GM23248 (cell line): ENCODE measurements at places on chromosomes 2 and 18. TPM values are rescaled to one million over a fixed set of nuclear protein-coding genes. Genes with fewer than 3 reads are reported as not detected.

C2orf66 gene
- polyA plus RNA-seq = 0.25 TPM in 1 of 2 replicates, not detected in the other

GLB1L gene
- polyA plus RNA-seq = 3.4 and 3.8 TPM in 2 replicates

HOXD9 gene
- polyA plus RNA-seq = 5.7 and 7.2 TPM in 2 replicates

SLC9A4 gene
- polyA plus RNA-seq = not detected in 2 replicates

LRATD1 gene
- 0.86 and 1.3 TPM in 2 replicates for polyA plus RNA-seq

MYO5B gene
- 0.03 and 0.05 TPM in 2 replicates for polyA plus RNA-seq

GRHL1 gene
- polyA plus RNA-seq = 0.45 and 0.61 TPM in 2 replicates

PAX8 gene
- 13.1 and 20.4 TPM in 2 replicates for polyA plus RNA-seq

BOLL gene
- polyA plus RNA-seq = not detected in 2 replicates

HOXD12 gene
- 0.14 and 0.19 TPM in 2 replicates for polyA plus RNA-seq

SH3RF3 gene
- 1.5 and 2.1 TPM in 2 replicates for polyA plus RNA-seq

AKAIN1 gene
- not detected in 2 replicates for polyA plus RNA-seq

SPP2 gene
- polyA plus RNA-seq = not detected in 2 replicates

STON1 gene
- 3.0 TPM in 2 replicates for polyA plus RNA-seq

SULT1C2 gene
- not detected in 2 replicates for polyA plus RNA-seq

LCT gene
- polyA plus RNA-seq = not detected in 2 replicates

TNFAIP6 gene
- polyA plus RNA-seq = 10.2 and 10.7 TPM in 2 replicates

TBR1 gene
- polyA plus RNA-seq = not detected in 2 replicates

ALK gene
- 0.05 TPM in 1 of 2 replicates, not detected in the other for polyA plus RNA-seq

SMAD4 gene
- polyA plus RNA-seq = 37.5 and 39.6 TPM in 2 replicates

STEAP3 gene
- 31.3 and 33.8 TPM in 2 replicates for polyA plus RNA-seq

KCNJ13 gene
- 0.16 and 0.21 TPM in 2 replicates for polyA plus RNA-seq

LOXL3 gene
- 55.2 and 57.2 TPM in 2 replicates for polyA plus RNA-seq

EIF5B gene
- polyA plus RNA-seq = 27.0 and 27.7 TPM in 2 replicates

SERPINB3 gene
- polyA plus RNA-seq = 0.24 TPM in 1 of 2 replicates, not detected in the other

GATA6 gene
- 6.6 and 6.9 TPM in 2 replicates for polyA plus RNA-seq

SYT4 gene
- polyA plus RNA-seq = 0.18 TPM in 1 of 2 replicates, not detected in the other

TRPM8 gene
- polyA plus RNA-seq = not detected in 2 replicates

IL36RN gene
- polyA plus RNA-seq = not detected in 2 replicates

GKN2 gene
- polyA plus RNA-seq = not detected in 2 replicates

REEP1 gene
- polyA plus RNA-seq = 0.27 TPM in 1 of 2 replicates, not detected in the other

DNAH6 gene
- not detected in 2 replicates for polyA plus RNA-seq

MTX2 gene
- polyA plus RNA-seq = 60.6 and 61.8 TPM in 2 replicates

MPP4 gene
- 3.5 and 3.6 TPM in 2 replicates for polyA plus RNA-seq

ZBTB7C gene
- not detected in 2 replicates for polyA plus RNA-seq
